Tibial nerve (tissue), 4 donors: ENCODE measurements at places on chromosomes 6 and 20. TPM values are rescaled to one million over a fixed set of nuclear protein-coding genes. Genes with fewer than 3 reads are reported as not detected.

Gene DNMT3B
- 1.0 TPM for total RNA-seq

DNA sequence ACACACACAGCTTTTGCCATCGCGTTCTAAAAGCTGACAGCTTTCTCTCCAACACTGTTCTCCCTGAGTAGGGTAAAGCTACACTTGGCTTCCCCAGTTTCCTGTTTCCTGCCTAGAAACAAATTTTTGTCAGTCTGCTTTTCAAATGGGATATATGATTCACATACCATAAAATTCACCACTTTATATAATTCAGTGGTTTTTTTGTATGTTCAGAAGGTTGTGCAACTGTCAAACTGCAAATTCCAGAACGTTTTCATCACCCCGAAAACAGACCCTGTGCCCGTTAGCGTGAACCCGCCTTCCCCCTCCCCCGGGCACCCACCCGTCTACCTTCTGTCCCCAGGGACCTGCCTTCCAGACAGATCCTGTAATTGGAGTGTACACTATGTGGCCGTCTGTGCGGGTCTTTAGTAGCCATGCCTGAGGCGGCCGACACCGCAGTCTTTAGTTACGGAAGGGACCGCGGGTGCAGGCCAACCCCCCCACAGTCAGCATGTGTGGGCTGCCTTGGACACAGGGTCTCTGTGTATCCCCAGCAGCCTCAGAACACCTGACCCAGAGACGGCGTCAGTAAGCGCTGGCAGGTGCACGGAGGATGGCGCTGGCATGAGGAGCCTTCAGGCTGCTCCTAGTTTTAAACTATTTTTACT lies 16.6 kb downstream of the HRH3 start:
- no peak for DNase-seq

- no peak for DNase-seq
These were observed 31.7 kb downstream of the GSTA3 start for GRCh38 chr6:52877786-52878185.

GRCh38 chr6:361411-362132 lies 30.0 kb upstream of the IRF4 start:
- no peak for DNase-seq

DNA sequence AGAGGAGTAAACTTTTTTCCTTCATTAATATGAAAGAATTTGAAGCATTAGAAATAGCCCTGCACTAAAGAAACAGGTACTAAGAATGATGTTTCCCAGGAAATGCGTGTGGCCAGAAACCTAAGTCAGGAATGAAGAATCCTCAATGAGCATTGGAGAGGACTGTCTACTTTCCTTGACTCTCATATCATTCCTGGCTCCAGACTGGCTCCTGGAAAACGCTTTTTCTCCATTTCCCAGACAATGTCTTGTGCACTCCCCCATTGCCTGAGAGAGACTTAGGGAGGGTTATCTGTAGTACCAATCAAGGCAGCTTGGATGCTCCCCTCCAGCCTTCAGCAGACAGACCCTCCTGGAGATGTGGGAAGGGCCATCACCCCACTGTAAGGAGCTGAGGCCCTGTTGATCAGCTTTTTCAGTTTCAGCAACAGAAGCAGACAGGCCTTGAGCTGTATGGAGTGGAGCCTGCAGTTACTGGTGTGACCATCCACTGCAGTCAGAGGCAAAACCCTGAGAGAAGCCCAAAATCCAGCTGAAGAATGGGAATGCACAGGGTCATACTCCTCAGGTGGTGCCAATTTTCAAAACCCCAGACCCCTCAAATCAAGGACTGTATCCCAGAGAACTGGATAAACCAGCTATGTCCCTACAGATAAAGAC lies 127.3 kb upstream of the NT5E start:
- DNase-seq: no peak

DNA sequence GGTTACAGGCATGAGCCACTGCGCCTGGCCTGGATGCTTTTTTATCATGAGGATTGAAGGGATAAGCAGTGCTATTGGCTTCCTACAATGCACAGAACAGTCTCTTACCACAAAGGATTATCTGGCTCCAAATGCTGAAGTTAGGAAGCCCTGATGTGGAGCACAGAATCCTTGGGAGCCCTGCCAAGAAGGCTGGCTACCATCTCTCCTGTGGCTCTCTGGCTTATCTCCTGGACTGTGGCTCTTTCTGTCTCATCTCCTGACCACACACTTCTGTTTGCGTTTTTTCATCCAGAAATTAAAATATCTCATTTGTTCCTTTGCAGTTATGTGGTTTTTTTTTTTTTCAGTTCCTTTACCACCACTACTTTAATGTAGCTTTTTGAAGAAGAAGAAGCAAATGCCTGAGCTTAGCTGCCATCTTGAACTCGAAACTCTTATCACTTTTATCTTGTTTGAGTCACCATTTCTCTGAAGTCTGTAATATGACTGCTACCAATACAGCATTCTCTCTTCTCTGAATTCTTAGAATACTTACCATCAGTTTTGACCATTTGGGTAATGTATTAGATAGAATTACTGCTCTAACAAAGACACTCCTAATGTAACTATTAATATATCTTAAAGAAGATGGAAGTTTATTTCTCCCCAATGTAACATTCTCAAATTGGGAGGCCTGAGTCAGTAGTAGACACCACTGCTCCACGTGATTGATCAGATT lies 1044.7 kb downstream of the KIF16B start:
- no peak for DNase-seq

Gene CLVS2
- total RNA-seq: under 0.01 TPM

Gene TRIM31
- total RNA-seq: not detected

- DNase-seq: no peak
These were observed 23.8 kb downstream of the ANKS1A start for GRCh38 chr6:34912715-34913464.

DNA sequence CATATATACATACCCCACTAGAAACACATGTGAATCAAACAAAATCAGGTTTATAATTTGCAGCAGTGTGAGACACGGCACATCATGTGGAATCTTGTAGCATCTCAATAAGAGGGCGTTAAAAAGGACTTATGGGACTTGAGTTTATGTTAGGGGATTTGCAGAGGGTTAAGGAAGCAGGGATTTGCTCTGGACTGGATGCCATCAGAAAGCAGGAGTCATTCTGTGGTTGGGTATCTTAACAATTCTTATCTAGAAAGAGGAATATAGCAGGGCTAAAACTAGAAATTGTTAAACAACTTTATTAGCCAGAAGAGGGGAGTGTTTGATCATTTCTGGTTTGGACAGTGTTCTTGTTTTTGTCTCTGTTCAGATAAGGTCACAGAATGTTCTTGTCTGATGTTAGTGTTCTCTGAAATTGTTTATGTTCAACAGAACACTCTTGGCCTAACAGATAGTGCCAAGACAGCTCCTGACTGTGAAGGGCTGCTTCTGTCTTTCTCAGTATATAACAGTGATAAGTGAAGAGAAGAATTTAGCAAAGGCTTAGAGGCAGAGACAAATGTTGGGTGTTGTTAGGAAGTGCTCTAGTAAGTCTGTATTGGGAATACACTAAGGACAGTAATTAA lies 39.2 kb downstream of the LIN28B start:
- DNase-seq: no peak

Gene OLIG3
- not detected for total RNA-seq

- DNase-seq: no peak
These were observed 549.6 kb upstream of the CITED2 start for GRCh38 chr6:139923964-139924475.

DNA sequence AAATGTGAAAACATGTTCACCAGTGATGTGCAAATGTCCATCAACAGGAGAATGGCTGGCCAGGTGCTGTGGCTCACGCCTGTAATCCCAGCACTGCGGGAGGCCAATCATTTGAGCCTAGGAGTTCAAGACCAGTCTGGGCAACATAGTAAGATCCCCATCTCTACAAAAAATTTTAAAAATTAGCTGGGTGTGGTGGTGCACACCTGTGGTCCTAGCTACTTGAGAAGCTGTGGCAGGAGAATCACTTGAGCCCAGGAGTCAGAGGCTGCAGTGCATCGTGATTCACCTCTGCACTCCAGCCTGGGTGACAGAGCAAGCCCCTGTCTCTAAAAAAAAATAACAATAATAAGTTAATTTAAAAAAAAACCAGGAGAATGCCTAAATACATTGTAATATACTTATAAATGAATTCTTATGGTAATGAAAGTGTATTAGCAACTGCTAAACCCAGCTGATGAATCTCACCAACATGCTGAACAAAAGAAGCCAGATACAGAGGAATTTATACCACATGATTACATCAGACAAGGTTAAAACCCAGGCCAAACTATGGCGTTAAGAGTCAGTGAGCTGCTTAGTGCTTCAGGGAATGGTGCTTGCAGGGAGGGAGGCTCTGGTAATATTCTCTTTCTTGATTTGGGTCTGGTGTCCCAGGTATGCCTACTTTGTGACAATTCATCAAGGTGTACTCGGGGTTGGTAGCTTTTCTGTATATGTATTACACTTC lies 36.4 kb downstream of the RPP40 start:
- no peak for DNase-seq

DNA sequence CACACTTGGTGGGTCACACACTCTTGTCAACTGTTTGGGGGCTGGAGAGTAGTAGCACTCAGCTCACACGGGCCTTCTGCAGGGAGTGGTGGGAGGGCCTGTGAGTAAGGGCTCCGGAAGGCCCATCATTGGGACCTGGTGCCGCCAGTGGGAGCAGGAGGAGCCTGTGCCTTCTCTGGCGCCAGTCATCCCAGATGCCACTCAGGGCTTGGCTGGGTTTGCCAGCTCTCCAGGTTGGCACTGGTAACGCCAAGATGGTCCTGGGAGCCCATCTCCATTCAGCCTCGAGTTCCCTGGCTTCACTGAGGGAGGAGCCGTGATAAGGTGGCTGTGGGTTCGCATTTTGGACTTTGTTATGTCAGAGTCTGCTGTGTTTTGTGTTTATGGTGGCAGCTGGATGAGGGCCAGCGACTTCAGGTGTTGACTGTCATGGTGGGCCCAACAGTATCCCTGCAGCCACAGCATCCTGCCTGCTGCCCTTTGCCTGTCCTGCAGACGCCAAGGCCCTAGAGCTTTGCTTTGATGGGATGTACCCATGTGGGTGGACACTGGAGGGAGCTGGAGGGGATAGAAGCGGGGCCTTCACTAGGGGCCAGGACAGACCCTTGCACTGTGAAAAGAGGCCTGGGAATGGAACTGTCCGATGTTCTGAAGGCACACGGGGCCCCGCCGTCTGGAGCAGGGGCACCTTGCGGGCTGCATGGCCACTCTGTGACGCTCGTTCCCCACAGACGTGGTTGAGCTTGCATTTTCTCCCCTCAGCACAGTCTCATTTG lies 13.3 kb upstream of the DNAJC5 start:
- DNase-seq: no peak

Gene PDE7B
- total RNA-seq: 22.5 TPM

Gene FAM162B
- 6.7 TPM for total RNA-seq

- DNase-seq: no peak
These were observed 50.2 kb downstream of the GFRA4 start for GRCh38 chr20:3612795-3613572.

Gene OPRM1
- total RNA-seq: not detected

- DNase-seq: no peak
These were observed 28.8 kb upstream of the TSHZ2 start for GRCh38 chr20:52943185-52943841.

DNA sequence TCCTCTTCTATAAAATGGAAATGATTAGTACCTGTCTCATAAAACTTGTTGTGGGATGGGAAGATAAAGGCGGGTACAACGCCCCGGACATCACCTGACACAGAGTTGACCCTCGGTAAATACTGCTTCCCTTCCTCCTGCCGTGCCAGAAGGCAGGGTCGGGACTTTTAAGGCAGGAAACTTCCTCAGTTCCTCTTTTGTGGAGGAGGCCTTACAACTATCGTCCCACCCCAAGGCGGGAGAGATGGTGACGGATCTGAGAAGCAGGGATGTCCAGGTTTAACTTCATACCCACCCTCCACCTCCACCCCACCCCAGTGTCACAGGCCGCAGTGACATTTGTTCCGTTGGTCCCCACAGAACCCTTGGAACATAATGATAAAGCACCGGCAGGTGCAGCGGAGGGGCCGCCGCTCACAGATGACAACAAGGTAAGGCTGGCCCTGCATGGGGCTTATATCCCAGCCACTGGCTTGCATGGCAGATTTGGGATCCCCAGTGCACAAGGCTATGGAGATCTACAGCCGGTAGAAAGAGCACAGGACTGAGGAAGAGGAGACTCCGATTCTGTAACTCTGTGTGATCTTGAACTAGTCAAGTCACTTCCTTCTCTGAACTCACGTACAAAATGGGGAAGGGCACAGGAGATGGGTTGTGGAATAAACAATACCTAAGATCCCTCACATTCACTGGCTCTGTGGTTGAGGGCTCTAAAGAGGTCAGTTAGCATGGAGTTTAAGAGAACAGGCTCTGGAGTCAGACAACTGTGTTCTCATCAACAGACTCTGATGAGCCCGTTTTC lies 764 bp downstream of the DNTTIP1 start:
- DNase-seq: no peak

DNA sequence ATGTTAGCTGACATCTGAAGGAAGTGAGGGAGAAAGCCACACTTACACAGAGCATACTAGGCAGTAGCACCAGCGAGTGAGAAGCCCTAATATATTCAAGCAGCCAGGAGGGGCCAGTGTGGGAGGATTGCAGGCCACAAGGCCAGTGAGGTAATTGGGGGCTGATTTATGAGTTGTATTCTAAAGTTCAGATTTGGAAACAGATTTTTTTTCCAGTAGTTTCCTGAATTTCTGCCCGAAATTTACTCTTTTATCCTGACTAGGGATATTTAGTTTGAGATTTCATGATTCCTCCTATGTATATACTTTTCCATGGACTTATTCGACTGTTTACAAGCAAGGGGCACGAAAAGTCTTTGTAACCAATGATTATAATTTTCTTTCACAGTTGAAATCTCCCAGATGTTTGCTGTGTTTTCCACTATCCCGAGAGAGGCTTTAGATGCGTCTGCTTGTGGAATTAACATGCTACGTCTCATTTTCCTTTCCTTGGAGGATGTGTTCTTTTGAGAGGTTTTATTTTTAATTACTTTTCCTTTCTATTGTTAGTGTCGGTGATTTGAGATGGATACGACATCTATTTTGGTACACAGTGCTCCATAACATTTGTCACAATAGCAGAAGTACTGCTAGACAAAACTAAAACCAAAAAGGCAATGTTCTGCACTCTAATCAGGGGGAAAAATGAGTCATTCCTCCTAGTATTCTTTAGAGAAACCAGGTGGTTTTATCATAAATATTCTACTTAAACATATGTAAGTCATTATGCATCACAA lies 356.3 kb upstream of the HSF2 start:
- DNase-seq: no peak

DNA sequence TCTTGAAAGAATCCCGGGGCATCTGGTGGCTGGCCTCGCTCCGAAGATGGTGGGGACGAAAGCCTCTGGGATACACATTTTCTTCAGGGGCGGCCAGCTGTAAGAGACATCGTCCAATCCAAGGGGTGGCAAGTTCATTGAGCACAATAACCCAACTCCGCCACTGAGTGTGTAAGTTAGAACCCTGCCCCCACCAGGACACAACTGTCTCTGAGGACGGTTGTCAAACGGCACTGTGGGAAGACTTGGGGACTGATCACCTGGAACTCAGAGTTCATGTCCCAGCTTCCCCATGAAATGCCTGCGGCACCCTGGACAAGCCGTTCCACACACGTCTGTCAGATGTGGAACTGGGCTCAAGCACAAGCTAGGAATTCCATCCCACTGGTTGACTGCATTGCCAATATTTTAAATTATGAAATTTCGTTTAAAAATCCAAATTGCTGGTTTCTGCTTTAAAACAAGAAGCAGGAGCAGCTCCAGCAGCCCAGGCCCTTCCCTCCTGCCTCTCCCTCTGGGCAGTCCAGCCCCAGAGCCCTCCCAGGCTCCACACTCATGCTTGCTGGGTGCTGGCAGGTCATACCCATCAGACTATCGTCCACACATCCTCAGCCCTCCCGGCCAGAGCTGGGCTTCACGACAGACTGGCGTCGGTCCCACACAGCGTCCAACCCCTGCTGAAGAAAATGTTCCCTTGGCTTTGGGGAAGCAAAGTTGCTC lies 80.9 kb upstream of the AFDN start:
- no peak for DNase-seq
